Stimulated activated CD8-positive, alpha-beta memory T cell treated with anti-CD3 and anti-CD28 coated beads, Interleukin-15, amount 100 ng/mL, for 24 hours (primary cell): ENCODE measurements at places on chromosomes 5 and 9.

GRCh38 chr5:172886476-172886875, 52.4 kb downstream of the ERGIC1 start:
- DNase-seq: no peak

DNA sequence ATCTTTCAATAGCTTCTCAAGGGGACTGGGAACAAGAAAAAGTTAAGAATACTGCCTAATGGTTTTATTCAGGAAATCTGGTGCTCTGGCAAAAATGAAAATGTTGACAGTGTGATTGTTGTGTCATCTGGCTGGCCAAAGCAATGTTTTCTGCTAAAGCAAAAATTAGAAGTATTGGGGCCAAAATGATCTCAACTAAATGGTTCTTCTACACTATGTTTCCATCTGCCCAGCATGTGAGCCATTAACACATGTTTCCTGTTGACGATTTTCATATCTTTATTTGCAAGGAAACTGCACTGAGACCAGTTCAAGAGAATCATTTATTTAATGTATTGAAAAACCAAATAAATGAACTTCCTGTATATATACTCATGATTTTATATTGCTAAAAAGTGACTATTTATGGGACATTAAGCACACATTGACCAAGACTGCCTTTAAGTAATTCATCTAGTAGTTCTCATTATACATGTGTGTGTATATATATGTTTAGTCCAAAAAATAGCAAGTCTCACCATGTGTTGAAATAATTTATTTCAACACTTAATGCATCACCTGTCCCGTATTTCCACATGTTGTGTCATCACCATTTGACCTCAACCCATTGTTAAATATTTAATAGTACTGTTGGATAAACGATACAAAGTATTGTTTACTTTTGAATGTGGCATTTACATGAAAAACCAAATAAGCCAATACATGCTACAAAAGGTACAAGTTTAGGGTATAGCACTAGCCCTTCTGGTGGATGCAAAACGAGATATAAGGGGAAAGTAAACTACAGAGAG, 7.5 kb upstream of the FST start:
- DNase-seq: no peak

DNA sequence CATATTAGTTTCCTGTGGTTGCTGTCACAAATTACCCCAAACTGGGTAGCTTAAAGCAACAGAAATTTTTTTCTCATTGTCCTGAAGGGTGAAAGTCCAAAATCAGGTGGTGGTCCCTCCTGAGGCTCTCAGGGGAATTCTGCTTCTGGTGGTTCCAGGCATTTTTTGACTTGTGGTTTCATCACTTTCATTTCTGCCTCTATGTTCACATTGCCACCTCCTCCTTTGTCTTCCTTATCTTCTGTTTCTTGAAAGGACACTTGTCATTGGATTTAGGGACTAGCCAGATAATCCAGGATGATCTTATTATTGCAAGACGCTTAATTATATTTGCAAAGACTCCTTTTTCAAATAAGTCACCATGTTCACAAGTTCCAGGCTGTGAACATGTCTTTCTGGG, 43.2 kb downstream of the KCNMB1 start:
- DNase-seq: no peak

GRCh38 chr9:111914749-111915424, 18.3 kb downstream of the UGCG start:
- no peak for DNase-seq

- no peak for DNase-seq
Measured at GRCh38 chr5:173281910-173282309, 46.3 kb downstream of the STC2 start.

- DNase-seq: no peak
Measured at GRCh38 chr9:13750061-13750460, 470.6 kb upstream of the MPDZ start.

- no peak for DNase-seq
Measured at GRCh38 chr5:99317136-99317535, 388.3 kb upstream of the CHD1 start.

DNA sequence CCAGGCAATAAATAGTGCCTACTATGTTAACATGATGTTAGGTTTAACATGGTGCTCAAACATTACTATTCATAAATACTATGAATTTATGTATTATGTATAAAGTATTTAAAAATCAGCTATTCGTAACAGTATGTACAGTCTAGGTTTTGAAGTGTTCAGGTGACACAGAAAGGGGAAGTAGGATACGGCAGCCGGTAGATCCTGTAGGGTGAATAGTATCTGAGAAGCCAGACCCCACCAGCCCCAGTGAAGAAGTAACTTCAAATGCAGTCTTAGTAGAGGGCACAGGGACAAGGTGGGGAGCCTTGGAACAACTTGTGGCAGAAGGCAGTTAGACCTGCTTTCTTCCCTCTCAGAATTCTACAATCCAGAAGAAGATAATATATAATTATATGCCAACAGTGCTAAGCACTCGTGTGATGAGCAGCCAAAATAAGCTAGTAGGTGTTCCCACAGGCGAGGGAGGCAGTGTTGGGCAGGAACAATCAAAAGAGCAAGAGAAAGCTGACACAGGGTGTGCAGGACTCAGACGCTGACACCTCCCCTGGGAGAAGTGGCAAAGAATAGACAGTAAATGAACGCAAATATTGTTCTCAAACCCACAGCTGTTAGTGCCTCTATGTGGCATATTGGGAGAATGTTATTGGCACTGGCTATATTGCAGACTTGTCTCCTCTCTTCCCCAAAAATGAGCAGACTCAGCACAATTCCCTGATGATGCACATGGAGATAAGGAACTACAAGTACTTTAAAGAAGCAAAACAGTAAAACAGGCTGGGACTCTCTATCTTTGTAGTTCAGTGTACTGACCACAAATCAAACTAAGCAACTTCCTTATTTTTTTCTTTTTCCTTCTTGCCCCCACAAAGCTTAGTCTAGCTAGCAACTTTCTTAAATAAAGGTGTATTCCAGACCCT, 4.6 kb downstream of the ZNF367 start:
- no peak for DNase-seq

- DNase-seq: no peak
Measured at GRCh38 chr9:122392714-122393113, 21.9 kb downstream of the PTGS1 start.

- no peak for DNase-seq
Measured at GRCh38 chr9:128429513-128430086, 8.9 kb downstream of the CERCAM start.

- DNase-seq: peak; percentile 53
Measured at GRCh38 chr9:36873247-36873875, 160.7 kb downstream of the PAX5 start.

DNA sequence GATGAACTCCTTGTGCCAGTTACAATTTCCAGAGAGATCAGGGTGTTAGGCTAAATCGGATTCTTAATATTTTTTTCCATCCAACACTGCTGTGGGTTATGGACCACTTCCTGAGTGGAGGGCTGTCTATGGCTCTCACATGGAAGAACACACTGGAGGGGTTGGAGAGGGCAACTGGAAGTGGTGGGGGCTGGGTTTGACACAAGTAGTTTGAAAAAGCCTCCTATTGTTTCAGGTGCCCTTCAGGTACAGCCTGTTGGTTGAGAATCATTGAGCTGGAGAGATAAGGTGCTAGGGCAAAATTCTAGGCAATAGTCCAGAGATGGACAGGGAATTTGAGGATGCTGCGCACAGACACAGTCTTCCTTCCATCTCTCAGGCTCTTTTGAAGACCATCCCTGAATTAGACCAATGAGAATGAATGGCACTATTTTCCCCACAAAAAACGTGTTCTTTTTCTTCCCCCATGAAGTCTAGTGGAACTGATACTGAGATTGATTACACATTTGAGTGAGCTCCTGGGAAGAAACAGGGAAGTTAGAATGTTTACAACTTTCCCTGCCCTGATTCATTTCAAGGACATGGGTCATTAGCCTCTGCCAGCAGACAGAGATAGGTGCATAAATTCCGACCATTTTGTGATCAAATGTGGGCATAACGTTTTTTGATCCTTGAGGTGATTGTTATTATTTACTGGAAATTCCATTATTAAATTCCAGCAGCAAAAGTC, 87.7 kb downstream of the ACER2 start:
- no peak for DNase-seq

GRCh38 chr5:34655354-34655991, 655 bp upstream of the RAI14 start:
- DNase-seq: no peak

- DNase-seq: no peak
Measured at GRCh38 chr5:75078027-75078426, 25.7 kb upstream of the GCNT4 start.

- DNase-seq: no peak
Measured at GRCh38 chr9:113221800-113222481, 597 bp downstream of the SLC31A1 start.

GRCh38 chr5:96128204-96128864, 166.7 kb upstream of the ELL2 start:
- DNase-seq: no peak

DNA sequence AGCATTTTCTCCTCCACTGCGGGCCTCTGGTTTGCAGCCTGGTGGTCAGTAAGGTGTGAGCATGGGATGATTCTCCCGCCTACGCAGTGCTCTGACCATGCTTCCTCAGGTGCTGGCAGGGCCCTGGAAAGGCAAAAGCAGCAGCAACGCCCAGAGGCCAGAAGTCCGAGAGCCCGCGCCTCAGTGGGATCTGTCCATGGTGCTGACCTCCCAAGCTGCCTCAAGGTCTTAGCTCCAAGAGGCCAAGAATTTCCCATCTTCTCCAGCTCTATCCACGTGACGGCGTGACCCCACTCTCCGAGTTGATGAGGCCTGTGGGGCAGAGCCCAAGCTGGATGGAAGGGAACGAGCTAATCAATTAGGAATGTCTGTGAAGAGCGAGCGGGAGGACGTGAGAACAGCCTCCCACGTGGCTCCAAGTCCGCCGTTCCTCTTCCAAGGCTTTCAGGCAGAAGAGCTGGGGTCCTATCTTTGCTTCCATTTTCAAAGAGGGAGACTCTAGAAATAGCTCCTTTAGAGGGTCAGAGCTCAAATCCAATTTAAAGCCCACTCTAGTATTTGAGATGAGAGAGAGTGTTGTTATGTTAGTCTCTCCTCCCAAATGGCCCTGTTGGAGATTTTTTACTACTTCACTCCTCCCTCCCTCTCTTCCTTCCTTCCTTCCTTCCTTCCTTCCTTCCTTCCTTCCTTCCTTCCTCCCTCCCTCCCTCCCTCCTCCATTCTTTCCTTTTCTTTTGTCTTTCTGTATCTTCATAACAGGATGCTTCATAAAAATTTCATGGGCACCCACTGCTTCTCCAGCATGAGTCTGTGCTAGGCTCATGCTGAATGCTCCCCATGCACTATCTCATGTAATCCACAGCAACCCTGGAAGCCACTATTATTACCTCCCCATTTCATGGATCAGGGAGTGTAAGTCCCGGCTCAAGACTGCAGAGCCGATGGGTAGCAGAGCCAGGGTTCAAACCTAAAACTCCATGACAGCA, 69.3 kb downstream of the OLFM1 start:
- DNase-seq: no peak

GRCh38 chr5:172178301-172178987, 9.6 kb downstream of the STK10 start:
- DNase-seq: no peak

GRCh38 chr5:125042261-125042890, 295.9 kb upstream of the ZNF608 start:
- no peak for DNase-seq

GRCh38 chr5:107576155-107576554, 94.6 kb downstream of the EFNA5 start:
- DNase-seq: no peak

GRCh38 chr9:108053555-108054061, 564.0 kb upstream of the KLF4 start:
- no peak for DNase-seq

DNA sequence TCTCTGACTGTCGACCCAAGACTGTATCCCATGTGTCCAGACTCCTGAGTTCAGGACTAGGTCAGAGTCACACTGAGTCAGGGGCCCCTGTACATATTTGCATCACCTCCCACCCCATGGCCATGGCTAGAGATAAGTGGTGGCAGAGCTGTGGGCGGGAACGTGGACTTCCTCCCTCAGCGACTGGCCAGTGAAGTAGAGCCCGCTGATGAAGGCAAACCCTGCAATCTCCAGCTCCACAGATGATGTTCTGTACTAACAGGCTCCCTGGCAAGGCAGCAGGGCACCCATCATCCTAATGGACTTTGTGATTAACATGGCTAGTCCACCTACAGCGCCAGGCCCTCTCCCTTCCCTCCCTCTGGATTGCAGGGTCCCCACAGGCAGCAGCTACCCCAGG, 110.5 kb upstream of the LRRTM2 start:
- no peak for DNase-seq

GRCh38 chr5:90528601-90529193, 687 bp downstream of the LYSMD3 start:
- no peak for DNase-seq

GRCh38 chr9:17764306-17764705, 185.4 kb downstream of the SH3GL2 start:
- DNase-seq: no peak

DNA sequence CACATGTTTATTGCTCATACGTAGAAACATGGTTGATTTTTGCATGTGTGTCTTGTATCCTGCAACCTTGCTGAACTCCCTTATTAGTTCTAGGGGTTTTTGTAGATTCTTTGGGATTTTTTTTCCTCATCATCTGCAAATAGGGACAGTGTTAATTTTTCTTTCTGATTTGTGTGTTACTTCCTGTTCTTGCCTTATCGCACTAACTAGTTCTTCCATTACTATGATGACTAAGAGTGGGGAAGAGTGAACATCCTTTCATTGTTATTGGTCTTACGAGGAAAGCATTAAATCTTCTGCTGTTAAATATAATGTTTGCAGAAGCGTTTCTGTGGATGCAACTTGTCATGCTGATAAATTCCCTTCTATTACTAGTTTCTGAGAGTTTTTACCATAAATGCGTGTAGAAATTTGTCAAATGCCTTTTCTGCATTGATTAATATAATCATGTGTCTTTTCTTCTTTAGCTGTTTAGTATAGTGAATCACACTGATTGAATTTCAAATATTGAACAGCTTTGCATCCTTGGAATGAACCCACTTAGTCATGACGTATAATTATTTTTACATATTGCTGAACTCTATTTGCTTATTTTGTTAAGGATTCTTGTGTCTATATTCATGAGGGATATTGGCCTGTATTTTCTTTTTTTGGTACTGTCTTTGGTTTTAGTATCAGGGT, 32.1 kb upstream of the RNF130 start:
- DNase-seq: no peak

- DNase-seq: no peak
Measured at GRCh38 chr5:154818471-154819116, 31.8 kb downstream of the FAXDC2 start.

DNA sequence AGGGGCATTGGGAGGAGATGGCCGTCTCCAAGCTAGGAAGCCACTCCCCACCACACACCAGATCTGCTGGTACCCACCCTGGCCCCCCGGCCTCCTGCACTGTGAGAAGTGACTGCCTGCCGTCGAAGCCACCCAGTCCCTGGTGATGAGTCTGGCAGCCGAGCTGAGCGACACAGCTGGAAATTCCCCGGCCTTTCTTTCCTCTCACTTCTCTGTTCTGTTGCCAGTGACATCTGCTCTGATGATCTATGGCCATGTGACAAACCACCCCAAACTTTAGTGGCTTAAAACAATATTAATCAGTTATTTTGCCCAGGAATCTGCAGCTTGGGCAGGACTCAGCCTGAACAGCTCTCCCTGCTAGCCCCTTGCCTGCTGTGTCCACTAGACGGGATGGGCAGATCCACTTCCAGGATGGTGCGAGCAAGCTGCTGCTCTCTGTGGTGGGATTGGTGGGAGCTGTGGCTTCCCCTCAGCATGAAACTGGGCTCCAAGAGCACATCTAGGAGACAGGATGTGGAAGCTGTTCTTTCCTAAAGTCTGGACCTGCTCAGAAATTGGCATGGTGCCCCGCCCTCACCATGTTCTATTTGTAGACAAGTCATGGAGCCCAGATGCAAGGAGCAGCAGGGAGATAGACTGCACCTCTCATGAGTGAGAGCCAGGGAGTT, 211.2 kb downstream of the GADD45G start:
- no peak for DNase-seq

GRCh38 chr9:69919461-69920061, 98.9 kb downstream of the CFAP95 start:
- DNase-seq: no peak
